Stimulated activated CD4-positive, alpha-beta T cell treated with anti-CD3 and anti-CD28 coated beads, Interleukin-1b, Interleukin-23, amount 100 ng/mL, for 1 hour (primary cell): ENCODE measurements at places on chromosomes 3 and 15.

DNA sequence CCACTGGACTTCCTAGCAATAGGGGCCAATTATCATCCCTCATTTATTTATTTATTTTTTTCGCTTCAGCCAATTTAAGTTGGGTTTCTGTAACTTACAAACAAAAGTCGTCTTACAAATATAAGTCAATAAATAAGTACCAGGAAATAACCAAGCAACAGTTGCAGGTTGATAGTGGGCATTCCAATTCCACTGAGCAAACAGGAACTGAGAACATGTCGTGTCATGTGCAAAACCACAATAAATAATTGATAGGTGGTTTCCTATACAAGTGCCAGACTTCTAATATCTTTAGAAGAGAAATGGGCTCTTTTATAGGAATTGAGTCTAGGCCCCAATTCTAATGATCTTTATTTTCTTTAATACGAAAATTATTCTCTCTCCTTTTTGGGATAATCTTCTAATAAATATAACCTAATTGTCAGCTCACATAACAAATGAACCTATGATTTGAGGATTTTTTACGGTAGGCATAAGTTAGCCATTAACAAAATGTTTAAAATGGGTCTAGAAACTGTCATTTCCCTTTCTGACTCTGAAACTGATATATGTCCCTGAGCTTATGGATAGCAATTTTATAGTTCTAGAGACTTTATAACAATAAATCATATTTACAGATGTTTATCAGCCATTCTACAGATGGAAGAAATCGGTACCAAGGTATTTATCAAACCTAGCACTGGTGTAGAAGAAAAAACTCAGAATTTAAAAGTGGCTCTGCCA, 571.8 kb downstream of the FOXP1 start:
- DNase-seq = no peak

GRCh38 chr3:161413127-161413854, 42.0 kb upstream of the SPTSSB start:
- DNase-seq = no peak

DNA sequence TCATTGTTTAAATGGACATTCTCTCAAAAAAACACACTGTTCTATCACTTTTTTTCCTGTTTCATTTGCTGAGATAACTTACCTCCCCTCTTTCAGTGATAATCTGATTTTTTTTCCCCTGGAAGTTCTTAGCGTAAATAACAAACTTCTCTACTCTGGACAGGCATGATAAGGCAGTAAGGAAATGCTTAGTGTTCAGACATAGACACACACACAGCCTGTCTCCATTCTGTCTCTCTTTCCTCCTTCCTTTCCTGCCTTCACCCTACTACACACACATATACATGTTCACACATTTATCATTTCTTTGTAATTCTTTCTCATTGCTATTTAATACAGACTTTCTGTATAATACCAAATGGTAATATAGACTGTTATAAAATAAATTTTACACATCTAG, 470.8 kb upstream of the ROBO1 start:
- no peak for DNase-seq

DNA sequence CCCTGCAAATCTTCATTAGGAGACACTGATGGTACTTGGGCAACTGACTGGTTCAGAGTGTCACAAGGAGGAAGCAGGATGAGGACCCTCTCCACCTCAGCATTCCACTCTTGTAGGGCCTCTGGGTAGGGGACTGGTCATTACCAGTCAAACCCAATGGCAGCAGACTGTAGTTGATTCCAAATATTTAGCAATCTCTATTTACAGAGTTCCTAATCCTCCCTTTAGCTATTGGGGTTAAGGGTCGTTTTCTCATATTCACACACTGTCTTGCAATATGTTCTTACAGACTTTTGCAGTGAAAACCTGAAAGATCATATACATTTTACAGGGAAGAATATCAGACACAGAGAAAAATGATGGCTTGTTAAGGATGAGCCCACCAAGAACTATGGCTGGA, 397.7 kb downstream of the GAP43 start:
- no peak for DNase-seq

- no peak for DNase-seq
Measured at GRCh38 chr3:177883957-177884356, 652.3 kb upstream of the KCNMB2 start.

- DNase-seq = no peak
Measured at GRCh38 chr3:114939920-114940319, 207.2 kb downstream of the ZBTB20 start.

DNA sequence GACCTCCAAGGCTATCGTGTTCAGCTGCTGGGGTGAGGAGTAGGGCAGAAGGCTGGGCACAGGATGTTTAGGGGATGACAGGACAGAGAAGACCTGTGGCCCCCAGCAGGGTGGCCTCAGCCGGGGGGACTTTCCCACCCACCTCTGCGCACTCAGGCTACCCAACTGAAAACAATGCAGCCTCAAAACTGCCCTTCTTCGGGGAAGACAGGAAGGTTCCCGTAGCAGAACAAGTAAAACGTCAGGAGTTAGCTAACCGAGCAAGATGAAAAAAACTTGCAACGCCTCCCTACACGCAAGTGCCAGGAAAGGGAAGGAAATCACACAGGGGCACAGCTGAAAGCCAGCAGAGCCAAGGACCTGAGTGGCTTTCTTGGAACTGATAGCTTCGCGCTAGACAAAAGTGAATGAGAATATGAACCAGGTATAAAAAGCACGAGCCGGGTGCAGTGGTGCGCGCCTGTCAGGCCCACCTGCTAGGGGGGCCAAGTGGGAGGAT, 38.4 kb upstream of the FURIN start:
- no peak for DNase-seq

DNA sequence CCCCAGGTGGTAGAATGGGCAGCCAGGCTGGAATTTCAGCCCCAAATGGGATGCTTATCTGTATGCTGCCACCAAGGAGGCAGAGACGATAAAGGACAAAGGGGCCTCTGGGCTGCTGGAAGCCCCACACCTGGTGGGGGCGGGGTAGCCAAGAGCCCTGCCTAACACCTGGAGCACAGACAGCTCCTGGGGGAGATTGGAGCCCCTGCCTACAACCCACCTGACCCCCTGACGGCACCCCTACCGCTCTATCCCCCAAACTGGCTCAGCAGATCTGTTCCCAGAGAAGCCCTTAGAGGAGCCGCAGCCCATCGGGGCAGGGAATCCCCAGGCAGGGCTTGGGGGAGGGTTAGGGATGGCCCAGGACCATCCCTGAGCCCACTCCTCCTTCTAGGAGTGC, 15.8 kb upstream of the SEMA3F start:
- no peak for DNase-seq

DNA sequence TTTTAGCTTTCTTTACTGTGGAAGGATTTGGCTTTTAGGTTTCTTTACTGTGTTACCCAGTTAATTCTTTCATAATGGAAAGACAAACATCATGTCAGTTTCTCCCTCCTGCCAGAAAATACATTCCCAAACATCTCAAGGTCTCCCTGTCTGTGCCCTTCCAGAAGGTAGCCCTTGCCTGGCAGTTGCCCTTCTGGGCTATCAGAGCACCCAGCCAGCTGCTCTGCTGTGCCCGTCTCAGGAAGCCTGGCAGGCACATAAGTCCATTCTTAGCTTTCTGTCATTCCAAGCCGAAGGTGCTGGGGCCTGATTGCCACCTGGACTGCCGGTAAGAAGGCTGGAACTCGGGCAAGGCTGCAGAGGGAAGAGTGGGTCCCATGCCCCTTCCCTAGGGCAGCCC, 203.4 kb downstream of the SLCO3A1 start:
- no peak for DNase-seq

DNA sequence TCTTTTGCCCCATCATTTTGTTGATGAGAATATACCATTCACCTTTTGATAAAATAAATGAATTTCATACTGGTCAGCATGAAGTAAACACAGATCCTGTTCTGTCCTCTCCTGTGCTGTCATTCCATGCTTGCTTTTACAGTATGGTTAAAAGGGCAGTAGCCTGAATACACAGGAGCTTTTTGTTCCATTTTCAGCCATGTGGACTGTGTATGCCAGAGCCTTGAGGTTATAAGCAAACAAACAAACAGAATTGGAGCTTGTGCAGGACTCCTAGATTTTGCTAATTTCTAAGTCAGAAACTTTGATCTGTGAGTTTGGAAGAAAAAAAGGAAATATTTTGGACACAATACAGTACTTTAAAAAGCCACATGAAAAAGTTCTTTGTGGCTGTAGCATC, 91.9 kb downstream of the LRRC28 start:
- DNase-seq = no peak
